Fibroblast of pulmonary artery (primary cell): ENCODE measurements at places on chromosomes 4 and X.
A peak's percentile ranks its signal among the peaks of the same experiment; 100 is the strongest.

GRCh38 chr4:188992706-188993105, 853.5 kb downstream of the TRIML1 start:
- no peak for DNase-seq

GRCh38 chr4:48297256-48297846, 27.7 kb upstream of the TEC start:
- no peak for DNase-seq

DNA sequence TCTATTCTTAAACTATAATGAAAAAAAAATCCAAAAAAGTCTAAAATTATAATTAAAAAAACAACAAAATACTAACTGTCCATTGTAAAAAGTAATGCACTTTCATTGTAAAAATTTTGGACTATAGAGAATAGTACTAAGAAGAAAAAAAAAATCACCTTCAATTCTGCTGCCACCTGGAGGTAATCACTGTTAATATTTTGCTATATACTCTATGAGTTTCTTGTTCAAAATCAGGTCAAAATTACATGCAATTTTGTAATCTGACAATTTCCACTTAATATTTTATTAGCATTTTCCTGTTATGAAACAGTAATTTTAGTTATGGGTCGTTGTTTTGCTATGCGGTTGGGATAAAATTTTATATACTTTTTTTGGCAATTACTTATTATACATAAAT, 62.0 kb downstream of the HTT start:
- DNase-seq = peak; percentile 58

DNA sequence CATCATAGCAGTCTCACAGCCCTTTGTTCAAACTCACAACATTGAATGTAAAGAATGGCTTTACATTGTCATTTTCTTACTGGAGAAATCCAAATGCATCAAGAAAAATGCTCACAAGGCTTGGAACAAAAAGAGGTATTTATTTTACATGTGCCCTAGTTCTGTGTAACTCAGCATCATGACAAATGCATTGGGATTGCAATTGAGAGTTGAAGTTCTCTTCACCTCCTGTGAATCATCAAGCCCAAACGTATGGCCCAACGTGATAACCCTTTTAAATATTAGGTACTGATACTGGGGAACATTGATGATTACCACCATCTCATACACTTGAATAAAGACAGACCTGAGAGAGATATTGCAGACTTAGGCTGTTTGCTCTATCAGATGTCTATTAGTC, 61.6 kb downstream of the GASK1B start:
- no peak for DNase-seq

DNA sequence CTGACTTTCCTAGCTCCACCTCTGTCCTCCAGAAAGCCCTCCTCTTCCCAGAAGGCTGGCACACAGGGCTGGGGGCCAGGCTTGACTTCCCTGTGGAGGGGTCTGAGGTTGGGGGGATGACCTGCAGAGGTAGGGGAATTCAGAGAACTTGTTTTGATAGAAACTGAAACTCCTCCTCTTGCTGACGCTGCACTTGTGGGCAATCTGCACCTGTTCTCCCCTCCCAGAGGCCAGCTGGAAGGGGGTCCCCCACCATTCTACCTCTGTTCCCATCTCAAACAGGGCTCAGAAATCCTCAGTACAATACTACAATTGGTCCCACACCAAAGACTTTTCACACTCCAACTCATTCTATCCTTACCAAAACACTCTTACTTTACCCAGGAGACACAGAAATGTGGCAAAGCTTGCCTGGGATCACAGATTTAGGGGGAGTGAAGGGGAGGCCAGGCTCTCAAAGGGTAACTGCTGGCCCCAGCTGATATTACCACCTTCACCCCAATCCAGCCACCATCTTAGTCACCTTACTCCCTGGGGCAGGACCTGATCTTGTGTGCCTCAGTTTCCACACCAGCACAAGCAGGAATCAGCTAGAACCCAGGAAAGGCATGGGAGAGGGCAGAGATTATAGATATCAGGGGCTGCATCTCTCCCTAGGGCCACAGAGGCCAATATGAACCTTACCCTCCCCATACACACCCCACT, 18.5 kb downstream of the OTUD5 start:
- DNase-seq = no peak

DNA sequence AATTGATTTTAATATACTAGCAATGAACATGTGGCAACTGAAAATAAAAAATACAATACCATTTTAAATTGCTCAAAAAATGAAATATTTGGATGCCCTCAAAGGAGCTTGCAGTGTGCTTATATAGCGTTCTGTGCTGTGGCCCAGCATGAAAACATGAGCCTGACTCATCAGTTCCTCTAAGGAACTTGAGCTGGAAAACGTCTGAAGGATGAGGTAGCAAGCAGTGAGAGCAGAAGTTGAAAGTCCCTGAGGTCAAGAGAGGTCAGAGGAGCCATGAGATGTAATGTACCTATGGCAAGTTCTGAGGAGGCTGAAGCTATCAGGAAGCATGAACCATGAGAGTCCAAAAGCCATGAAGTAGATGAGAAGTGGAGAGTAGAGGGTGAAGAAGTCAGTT, 59.7 kb downstream of the HMGB3 start:
- DNase-seq = no peak

DNA sequence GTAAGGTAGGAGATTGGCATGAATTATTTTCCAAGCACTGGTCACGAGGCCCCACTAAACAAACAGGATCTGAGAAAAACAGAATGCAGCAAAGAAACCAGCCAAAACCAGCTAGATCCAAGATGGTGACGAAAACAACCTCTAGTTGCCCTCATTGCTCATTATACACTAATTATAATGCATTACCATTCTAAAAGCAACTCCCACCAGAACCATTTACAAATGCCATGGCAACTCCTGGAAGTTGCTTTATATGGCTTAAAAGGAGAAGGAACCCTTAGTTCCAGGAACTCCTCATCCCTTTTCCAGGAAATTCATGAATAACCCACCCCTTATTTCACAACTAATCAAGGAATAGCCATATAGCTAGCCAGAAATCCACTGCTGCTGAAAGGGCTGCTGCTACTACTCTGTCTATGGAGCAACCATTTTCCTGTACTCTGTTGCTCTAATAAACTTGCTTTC, 69.3 kb downstream of the ABCB7 start:
- DNase-seq = peak; percentile 57

DNA sequence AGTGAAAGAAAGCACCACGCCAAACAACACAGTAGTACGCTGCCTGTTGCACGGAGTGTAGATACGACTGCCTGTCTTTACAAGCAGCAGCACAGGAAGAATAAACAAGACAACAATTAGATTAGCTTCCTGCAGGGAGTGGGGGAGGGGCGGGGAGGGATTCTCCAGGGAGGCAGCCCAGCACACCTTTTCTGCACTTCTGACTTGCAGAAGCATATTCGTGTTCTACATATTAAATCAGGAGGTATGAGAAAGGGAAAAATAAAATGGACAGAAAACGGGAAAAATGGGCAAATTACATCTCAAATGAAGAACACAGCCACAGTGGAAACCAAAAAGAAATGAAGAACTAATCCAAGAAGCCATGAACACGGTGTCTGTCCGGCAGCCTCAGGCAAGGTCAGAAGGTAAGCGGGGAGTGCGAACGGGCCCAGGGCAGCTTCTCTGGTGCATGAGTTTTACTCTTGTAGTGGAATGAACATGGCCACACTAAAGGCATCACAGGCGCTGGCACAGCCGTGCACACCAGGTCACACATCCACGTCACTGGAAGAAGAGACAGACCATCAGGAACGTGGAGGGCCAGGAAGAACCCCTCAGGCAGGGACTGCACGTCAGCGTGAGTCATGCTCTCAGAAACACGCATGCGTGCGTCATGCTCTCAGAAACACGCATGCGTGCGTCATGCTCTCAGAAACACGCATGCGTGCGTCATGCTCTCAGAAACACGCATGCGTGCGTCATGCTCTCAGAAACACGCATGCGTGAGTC, 20.1 kb upstream of the ADRA2C start:
- DNase-seq = no peak

DNA sequence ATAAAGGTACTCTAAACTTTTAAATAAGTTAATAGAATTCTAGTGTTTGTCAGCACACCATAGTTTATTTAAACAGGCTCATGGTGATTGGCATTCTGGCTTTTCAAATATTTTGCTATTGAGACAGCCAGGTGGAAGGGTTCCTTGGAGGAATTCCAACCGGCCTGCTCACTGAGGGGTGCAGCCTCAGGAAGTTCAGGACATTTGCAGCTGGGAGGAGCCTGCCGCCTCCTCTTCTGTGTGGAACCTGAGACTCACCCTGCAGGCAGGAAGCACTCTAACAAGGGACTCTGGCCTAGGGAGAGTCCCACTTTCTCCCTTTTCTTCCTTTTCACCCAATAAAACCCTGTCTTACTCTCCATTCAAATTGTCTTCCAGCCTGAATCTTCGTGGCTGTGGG, 1328.0 kb downstream of the FSTL5 start:
- no peak for DNase-seq

DNA sequence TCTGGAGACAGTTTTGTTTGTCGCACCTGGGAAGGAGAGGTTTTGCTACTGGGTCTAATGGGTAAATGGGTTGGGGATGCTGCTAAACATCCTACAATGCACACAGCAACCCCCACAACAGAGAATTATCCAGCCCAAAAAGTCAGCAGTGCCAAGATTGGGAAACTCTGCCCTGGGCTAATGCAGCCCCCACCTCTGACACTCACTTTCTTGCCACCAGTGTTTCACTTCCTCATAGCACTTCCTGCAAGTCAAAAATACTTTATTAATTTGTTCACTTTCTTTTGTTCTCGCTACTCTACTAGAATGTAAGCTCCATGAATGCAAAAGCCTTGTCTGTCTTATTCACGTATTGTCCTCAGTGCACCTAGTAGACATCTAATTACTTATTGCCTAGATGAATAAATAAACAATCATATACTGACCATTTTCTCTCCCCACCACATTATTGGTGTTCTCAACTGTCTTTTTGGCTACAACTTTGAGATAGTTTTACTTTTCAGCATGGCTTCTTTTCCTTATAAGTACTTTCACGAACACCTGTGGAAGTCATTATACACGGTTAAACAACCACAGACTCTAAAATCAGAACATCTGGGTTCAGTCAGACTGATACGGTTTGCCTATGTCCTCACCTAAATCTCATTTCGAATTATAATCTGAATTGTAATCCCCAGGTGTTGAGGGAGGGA, 82.0 kb upstream of the PITX2 start:
- no peak for DNase-seq

DNA sequence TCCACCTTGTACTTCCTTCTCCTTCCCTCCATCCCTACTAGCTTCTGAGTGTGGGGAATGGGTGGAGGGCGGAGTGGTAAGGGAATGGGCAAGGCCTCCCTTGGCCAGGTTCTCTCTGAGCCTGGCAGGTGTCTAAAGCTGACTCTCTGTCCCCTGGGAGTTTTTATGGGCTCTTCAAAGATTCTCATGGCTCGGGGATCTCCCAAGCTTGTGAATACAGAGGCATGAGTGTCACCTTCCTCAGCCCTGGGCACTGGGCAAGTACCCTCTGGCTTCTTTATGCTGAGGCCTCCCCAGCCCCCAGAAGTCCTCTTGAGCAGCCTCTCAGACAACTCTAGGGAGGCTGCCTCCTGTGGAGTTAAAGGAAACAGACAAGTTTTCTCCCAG, 32.5 kb upstream of the DDX3X start:
- no peak for DNase-seq

- no peak for DNase-seq
Observed at GRCh38 chr4:153499005-153499404, 32.8 kb downstream of the TMEM131L start.

- DNase-seq = no peak
Observed at GRCh38 chrX:139158256-139158655, 372.3 kb upstream of the F9 start.

- no peak for DNase-seq
Observed at GRCh38 chrX:149682031-149682430, 29.8 kb upstream of the MAGEA11 start.

DNA sequence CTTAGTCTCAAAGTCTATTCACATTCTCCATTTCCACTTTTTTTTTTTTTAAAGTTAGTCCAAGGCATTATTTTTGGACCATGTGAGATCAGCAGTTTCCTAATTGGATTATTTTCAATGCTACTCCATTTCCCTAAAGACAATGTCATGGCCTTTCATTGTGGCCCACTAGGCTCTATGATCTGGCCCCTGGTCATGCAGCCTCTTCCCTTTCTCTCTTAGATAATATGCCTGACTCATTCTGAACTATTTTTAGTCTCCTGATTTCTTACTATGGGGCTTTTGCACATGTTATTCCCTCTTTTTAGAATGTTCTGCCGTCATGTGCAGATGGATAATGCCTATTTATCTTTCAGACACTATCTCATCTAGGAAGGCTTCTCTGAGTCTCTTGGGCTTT, 157.3 kb downstream of the TMA16 start:
- DNase-seq = no peak

- no peak for DNase-seq
Observed at GRCh38 chr4:17077105-17077504, 178.7 kb upstream of the LDB2 start.

- no peak for DNase-seq
Observed at GRCh38 chr4:167893531-167893930, 198.8 kb upstream of the ANXA10 start.

DNA sequence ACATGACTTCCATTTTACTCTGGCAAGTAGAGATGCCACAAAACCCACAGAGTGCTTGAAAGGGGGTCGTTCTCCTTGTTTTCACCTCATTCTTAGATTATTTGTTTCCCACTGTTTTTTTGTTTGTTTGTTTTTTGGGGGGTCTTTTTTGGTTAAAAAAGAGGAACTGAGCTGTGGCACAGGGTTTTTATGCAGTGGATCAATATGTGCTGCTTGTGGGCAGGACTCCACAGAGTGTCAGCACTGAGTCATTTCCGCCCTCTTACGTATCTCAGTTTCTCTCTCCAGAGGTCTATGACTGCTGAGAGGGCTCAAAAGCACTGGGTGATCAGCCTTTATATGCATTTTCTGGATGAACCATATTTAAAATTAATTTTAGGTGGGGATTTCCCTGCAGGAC, 268.1 kb upstream of the GRID2 start:
- DNase-seq = no peak

- DNase-seq = peak; percentile 63
Observed at GRCh38 chrX:68415316-68415715, 18.0 kb downstream of the OPHN1 start.

- no peak for DNase-seq
Observed at GRCh38 chrX:29241809-29242208, 654.6 kb downstream of the IL1RAPL1 start.

- DNase-seq = no peak
Observed at GRCh38 chr4:99159699-99160098, 15.6 kb upstream of the ADH4 start.

DNA sequence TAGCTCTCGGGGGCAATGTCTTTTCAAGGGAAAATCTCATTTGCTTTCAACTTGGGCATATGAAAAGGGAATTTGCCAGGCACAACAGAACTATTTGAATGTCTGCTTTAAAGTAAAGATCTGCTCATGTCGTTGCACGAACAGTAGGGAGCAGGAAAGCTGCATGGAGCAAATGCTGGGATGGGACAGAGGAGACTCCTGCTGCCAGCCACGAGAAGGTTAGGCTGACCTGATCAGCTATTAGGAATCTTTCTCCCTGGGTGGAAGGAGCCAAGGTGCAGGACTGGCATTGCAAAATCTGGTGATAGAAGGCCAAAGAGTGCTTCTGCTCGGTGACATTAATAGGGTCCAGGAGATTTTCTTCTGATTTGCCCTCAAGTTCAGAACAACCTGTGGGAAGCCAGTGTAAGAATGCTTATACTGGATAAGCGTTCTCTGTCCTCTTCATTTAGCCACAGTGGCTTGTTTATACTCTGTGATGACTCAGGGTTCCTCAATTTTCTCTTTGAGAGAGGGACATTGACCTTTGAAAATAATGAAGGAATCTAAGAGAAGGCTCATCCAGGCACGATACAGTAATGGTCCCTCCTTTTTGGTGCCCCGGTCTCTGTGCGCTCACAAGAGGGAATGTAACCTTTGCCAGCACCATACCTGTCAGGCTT, 22.9 kb downstream of the FHL1 start:
- DNase-seq = peak; percentile 58

- no peak for DNase-seq
Observed at GRCh38 chr4:151618858-151619257, 141.9 kb downstream of the GATB start.
